ENCODE measurements at places on chromosomes 3 and 15.

DNA sequence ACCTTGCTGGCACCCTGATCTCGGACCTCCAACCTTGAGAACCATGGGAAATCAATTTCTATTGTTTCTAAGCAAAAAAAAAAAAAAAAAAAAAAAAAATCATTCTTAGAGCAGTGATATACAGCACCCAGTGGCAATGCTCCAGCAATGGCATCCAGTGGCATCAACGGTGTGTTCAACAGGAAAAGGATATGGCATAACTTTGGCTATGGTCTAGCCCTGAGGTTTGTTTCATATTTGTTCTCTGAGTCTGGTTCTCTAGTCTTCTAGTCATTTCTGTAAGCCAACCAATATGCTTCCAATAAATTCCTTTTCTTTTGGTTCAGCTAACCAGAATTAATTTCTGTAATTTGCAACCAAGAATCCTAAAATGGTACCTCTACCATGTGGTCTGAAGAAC is 19.2 kb downstream of the DENND4A start:
- no peak for DNase-seq

- DNase-seq, result no peak
Observed at GRCh38 chr15:27250223-27250622, 279.2 kb downstream of the GABRG3 start.

DNA sequence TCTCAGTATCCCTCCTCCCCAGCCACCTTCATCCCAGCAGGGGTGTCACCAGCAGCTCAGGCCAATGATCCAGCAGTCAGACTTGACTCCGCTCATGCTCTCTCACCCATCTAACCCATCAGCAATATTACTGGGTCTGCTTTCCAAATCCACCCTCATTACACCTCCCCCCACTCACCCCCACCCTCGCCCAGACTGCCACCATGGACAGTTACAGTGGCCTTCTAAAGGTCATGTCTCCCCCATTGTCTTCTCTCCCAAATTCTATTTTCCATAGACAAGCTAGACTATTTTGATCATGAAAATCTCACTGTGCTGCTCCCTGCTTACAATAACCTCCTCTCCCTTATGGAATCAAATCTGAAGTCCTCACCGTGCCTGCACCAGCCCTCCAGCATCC is 156.0 kb downstream of the TJP1 start:
- DNase-seq, result no peak

- DNase-seq, result no peak
Observed at GRCh38 chr15:70337277-70338186, 239.8 kb upstream of the TLE3 start.
